ENCODE measurements at places on chromosomes 3 and 15. TPM values are rescaled to one million over a fixed set of nuclear protein-coding genes. Genes with fewer than 3 reads are reported as not detected.

DNA sequence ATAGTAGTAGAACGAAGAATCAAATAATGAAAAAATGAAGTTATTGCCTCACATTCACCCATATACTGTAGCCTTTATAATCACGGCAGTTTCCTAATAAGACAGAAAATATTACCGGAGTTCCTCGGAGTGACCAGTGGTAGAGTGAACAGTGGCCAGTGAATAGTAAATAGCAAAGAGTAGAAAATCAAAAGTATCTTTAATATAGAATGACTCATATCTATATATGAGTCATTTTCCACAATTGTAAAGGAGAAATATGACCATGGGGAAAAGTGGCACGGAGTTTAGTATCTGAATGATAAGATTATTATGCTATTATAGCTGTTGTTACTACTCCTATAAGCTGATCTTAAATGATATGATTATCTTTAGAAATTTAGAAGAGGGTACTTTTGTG is 38.5 kb downstream of the ZBTB20 start:
- ATAC-seq: no peak

GRCh38 chr3:81744366-81744765 is 17.1 kb downstream of the GBE1 start:
- ATAC-seq: peak; percentile 49

The ZNF620 gene
- 0.56 TPM for total RNA-seq

- ATAC-seq: no peak
Observed at GRCh38 chr3:102827386-102827785, 392.6 kb downstream of the ZPLD1 start.

The GOLGA6L7 gene
- not detected for total RNA-seq

Data from esophagus mucosa (tissue), 1 donor.